Breast epithelium (tissue), 4 donors: ENCODE measurements at places on chromosomes 1 and 21.
A peak's percentile ranks its signal among the peaks of the same experiment; 100 is the strongest.

GRCh38 chr1:52127181-52128180, 14.4 kb upstream of the ZFYVE9 start:
- DNase-seq: no peak

- no peak for DNase-seq
Observed at GRCh38 chr1:41740630-41741239, 178.0 kb downstream of the HIVEP3 start.

DNA sequence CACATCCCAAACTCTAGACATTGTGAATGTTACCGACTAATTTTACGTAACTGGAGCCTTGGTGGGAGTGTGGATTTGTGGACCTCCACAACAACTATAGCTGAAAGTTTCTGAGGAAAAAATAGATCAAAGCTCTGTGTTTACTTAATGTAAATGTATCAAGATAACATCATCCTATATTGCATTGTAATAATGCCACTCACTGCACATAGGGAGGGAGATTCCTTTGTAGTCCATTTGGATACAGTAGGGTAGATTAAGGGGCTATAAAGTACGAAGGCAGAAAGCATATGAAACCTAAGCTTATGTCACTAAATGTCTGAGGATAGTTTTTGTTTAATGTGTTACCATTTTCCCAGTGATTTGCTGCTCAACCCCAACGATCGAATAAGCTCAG, 273.4 kb downstream of the TM2D1 start:
- DNase-seq: no peak

DNA sequence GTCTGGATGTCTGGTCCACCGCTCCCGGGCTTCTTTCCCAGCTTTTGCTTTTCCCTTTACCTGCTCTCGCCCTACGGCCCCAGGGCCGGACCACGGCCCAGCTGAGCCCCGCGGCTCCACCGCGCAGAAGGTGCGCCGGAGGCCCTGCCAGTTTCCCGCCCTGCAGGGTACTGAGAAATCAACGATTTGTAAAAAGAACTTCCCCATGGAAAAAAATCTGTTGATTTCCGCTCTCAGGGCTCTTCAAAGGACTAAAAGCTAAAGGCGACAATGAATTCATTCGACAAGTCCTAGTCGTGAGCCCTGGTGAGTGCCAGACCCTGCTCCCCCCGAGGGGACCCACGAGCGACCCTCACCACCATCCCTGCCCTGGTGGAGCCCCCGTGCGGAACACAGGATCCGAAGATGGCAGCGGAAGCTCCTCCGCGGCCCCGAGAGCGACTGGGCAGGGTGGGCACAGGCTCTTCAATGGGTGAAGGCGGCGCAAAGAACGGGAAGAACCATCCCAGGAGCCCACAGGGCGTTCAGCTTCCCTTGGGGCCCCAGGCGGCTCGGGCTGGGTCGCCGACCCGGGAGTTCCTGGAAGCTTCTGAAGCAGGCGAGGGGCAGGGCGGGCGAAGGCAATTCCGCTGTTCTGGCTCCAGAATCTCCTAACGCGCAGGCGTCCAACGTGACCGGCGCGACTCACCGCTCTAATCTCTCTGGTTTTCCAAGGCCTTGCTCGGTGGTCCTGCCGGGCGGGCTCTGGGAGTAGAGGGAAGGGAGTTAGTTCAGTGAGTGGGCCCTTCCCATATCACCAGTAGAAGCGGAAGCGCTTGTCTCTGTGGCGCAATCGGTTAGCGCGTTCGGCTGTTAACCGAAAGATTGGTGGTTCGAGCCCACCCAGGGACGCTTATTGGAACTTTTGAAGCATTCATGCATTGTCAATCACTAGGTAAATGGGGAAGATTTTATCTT, 6.6 kb upstream of the RNU1-2 start:
- DNase-seq: peak; percentile 77

- no peak for DNase-seq
Observed at GRCh38 chr1:8365661-8366362, 47.9 kb downstream of the SLC45A1 start.

- DNase-seq: no peak
Observed at GRCh38 chr1:167659450-167659849, 29.4 kb downstream of the RCSD1 start.
